NCI-H1417 treated with DMSO at 0.1 percent for 48 hours (cell line): ENCODE measurements at places on chromosomes 5 and 9.

DNA sequence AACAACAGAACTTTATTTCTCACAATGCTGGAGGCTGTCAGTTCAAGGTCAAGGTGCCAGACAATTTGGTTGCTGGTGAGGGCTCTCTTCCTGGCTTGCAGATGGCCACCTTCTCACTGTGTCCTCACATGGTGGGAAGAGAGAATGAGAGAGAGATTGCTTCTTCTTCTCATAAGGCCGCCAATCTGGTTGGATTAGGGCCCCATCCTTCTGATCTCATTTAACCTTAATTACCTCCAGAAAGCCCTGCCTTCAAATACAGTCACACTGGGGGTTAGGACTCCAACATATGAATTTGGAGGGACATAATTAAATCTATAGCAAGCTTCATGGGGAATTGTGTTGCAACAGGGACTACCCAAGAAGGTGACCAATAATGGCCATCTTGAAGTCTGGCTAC lies 110.2 kb downstream of the LHX2 start:
- DNase-seq: no peak

DNA sequence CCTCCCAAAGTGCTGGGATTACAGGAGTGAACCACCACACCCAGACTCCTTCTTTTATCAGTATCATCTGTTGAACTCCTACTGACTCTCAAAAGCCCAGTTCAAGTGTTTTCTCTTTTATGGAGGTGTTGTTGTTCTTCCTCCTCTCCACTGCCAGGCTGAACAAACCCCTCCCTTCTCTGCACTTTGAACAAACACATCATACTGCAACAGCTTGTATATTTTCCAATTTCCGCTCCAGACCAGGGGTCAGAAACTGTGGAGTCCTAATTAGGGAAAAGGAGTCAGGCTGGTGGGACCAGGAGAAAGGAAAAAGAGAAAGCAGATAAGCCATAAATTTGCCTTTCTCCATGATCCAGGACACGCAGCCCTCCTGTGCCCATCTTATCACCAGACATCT lies 148.1 kb upstream of the HMHB1 start:
- DNase-seq: no peak

DNA sequence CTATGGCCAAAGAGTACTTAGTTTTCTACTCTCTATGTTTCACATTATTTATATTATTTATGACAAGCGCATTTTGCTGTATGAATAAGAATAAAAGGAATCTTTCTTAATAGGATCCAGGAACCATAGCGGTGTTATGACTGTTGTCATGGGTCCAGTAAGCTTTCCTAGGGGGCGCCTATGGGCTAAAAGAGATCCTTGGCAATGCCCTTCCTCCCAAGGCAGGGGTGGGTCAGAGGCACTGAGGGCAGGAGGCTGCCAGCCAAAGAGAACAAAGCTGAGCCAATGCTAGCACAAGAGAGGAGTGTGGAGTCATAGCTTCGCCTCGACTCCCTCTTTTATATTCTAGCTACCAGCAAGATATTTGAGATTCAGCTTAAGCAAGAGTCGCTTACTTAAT lies 98.4 kb upstream of the GNAQ start:
- no peak for DNase-seq

DNA sequence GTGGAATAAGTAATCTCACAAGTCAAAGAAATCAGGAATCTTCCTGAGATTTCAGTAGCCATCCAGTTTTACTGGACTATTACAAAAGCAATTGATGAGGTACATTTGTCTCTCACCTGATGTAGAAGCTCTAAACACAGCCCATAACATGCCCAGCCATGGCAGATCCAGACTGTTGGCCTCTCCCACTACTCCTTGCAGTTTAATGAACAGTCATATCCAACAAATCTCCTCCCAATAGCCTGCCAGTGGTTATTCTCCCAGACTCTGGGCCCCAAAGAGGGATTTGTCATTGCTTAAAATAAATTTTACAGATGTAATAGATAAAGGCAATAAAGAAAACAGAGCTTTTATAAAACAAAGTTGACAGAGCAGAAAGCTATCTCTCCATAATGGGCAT lies 80.8 kb downstream of the ZNF608 start:
- no peak for DNase-seq

GRCh38 chr5:137215261-137215660 lies 283.9 kb downstream of the SPOCK1 start:
- no peak for DNase-seq

- no peak for DNase-seq
Measured at GRCh38 chr5:120808135-120808534, 344.0 kb downstream of the PRR16 start.

- no peak for DNase-seq
Measured at GRCh38 chr5:154190595-154191304, at the start of gene GALNT10. Gene GALNT10, plus strand, starts transcription at chr5:154190733. Its CDS starts 134 bp downstream, at chr5:154190867.

DNA sequence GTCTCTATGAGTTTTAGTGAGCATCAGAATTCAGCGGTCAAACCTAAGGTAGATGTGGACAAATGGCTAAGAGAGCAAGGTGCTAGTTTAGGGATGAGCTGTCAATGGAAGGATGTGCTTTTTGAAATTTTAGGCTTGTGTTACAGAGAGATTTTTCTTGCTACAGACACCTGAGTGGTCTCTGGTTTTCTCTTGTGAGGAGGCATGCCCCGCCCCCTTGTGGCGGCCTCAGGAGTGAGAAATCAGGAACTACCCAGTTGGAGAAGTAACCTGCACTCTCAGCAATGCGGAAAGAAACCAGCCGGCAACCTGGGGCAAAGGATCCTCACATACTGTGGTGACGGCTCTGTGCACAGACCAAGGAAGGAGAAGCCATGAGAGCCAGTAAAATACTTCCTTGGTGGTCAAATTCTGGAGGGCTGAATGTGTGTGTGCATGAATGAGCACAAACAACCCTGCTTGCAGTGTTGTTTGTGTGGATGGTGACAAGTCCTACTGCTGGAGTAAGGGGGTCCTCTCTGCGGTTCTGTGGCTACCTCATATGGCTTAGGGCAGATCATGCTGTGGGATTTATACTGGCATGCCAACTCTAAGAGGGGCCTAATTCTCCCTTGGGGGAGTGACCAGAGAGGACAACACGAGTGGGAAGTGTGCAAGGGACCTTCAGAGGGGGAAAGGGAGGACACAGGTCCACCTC lies 16.7 kb upstream of the HSD17B4 start:
- no peak for DNase-seq

DNA sequence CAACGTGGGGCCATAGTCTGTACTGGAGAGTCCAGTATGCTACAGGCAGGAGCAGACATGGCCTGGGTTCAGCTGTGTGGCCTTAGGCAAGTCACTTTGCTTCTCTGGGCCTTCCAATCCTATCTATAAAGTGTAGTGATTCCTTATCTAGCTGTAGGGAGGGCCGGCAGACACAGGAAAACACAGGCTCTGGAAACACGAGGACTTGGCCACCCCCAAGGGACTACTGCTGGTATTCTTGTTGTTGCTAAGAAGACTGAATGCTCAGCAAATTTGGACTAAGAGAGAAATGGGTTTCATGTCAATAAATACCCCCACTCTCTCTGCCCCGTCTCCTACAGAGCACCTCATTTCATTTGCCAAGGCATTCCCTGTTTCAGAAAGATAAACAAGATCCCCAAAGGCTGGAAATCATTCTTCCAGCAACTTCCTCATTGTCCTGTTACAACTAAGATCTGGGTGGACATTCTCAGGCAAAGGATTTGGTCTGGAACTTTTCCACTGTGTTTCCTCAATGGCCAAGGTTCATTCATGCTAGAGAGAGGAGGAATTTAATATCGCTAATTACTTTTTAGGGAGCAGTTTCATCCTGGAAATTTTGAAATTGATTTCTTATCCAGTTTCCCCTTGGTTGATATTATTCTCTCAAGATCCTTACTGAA lies 105.8 kb downstream of the GABBR2 start:
- DNase-seq: no peak

GRCh38 chr9:21758540-21758939 lies 43.9 kb upstream of the MTAP start:
- no peak for DNase-seq

DNA sequence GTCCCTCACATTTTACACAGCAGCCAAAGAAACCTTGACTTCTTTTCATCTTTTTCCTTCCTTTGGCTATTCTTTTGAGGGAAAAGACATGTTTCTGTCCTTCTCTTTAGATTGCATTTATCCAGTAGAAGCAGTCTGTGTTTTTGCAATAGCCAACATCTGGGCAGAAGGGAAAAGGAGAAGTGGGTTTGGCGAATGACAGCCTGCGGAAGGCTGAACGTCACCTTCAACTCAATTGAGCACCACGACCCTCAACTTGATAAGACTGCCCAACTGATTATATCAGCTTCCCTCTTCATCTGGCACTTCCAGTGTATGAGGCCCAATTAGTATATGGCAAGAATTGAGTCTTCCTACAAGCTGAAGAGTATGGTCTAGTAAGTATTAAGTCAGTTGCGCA lies 1997.6 kb upstream of the WWC1 start:
- DNase-seq: no peak

DNA sequence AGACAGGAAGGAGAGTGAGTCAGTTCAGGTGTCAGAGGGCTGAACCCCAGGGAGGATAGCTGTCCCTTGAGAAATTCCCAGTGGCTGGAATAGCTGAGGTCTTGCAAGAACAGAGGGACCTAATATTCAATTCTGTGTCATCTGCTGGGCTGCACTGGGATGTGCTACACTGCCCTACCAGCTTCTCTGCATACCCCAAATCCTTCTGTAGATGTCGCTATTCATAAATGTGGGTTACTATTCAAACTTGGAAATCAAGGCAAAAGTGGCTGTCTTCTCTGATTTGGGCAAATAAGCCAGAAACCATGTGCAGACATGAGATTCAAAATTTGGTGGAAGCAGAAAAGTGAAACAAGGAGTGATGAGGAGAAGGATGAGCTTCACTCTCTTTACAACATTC lies 16.3 kb downstream of the TNFSF8 start:
- DNase-seq: no peak

DNA sequence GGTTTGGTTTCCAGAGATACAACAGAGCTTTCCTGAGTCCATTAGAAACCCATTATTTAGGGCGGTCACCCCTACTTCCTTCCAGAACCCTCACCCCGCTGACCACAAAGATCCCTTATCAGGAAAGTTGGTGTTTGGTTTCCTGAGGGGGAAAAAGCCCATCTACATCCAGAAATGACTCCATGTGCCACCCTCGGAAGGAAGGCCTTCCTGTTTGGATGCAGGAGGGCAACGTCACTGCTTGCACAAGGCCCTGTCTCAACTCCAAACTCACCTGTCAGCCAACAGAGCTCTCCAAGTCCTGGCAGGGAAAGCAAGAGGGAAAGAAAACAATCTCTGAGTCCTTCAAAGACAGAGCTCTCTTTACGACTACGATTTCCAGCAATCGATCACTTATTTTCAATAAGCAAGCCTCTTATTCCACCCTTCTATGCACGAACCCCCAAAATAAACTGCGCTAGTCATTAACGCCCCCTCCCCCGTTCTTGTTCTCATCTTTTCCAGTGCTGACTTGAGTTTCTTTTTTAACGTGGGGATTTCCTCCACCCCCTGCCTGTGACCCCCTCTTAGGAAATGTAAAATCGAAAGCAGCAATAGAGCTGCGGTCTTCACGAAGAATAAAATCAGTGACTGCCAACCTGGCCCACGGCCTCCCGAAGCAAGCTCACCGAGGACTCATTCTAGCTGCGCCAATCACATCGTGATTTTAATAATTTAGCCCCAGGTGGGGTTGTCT lies 35.7 kb upstream of the NTNG2 start:
- DNase-seq: no peak

DNA sequence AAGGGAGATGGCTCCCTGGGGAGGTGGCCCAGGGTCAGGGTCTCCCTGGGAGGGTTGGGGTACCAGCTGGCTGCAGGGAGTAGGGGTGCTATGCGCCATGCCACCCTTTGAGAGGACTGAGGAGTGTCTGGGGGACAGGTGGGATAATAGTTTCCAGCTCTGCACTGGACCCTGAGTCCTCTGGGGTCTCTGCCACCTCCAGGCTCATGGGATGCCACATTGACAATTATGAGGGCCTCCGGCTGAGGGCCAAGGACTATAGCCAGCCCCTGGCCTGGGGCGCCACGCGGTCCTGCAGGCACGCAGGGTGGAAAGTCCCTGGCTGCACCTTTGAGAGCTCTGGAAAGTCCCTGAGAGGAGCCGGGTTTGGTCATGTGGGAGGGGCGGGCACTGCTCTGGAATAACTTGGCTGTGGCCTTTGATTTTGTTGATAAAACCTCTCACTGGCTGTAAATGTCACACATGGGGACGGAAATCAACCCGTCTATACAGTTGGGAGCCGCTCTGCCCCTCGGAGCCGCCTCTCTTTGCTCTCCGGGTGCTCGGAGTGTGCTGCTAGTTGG lies 16.0 kb downstream of the TRAF2 start:
- no peak for DNase-seq

DNA sequence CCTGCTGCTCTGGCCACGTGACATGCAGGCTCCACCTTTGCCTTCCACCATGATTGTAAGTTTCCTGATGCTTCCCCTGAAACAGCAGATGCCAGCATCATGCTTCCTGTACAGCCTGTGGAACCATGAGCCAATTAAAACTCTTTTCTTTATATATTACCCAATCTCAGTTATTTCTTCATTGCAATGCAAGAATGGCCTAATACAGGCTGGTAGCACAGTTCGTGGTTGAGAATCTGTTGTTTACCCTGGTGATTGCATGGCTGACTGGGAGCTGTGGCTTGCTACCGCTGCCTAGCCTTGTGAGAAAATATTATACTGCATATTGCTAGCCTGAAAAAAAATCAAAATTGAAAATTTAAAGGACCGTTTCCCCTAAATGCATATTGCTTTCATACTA lies 44.8 kb upstream of the PTPN3 start:
- no peak for DNase-seq

GRCh38 chr5:74638970-74639806 lies 1.3 kb downstream of the ENC1 start:
- no peak for DNase-seq

DNA sequence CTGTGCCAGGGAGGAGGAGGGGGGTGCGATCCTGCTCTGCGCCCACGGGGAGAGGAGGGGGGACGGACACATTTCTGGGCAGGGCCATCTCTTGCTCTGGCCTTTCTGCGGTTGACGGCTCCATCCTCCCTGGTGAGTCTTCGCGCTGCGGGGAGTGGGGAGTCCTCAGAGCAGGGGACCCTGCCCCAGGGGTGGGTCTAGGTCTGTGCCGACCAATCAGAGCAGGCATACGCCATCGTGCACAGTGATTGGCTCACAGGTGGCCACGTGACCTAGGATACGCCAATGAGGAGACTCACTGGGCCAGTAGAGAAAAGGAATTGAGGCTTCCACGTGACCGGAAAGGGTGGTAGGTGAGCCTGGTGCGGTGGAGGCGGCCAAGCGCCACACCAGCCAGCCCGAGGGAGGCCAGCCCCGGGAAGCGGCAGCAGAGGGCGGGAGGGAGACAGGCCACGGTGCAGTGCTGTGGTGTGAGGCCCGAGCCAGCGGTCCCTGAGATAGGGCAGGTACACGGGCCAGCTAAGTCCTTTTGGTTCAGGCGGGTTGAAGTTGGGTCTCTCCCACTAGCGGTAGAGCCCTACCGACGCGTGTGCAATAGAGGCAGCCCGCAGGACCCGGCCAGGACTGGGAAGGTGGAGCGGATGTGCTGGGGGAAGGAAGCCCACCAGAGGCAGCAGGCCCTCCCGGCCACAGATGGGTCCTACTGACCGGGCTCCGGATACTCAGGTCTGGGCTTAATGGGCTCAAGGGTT lies 65.2 kb upstream of the RNF130 start:
- no peak for DNase-seq

GRCh38 chr9:120859361-120859760 lies 16.6 kb upstream of the PSMD5 start:
- DNase-seq: no peak

- DNase-seq: no peak
Measured at GRCh38 chr9:89065921-89066320, 74.7 kb downstream of the S1PR3 start.

GRCh38 chr9:101176384-101176783 lies 147.9 kb downstream of the PLPPR1 start:
- no peak for DNase-seq

GRCh38 chr5:78601559-78602314 lies 46.8 kb downstream of the LHFPL2 start:
- DNase-seq: no peak

- no peak for DNase-seq
Measured at GRCh38 chr5:2032432-2032831, 149.7 kb upstream of the IRX4 start.
